ENCODE measurements at places on chromosomes 1 and 21. TPM values are rescaled to one million over a fixed set of nuclear protein-coding genes. Genes with fewer than 3 reads are reported as not detected.

DNA sequence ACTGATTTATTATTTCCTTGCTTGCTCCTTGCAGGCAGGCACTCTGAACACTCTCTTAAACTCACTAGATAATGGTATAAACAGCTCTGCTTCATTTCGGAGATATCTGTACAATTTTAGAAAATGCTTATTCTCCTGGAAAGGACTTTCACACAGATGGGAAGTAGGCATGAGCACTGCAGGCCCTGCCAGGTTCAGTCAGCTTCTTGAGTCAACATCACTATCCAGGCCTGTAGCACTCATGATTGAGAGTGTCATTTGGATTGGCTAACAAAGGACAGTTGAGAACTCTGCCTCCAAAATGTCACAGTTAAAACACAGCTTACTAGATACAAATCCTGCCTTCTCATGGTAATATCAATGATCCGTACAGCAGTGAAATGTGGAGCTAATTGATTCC lies 181.9 kb downstream of the CYYR1 start:
- no peak for DNase-seq

DNA sequence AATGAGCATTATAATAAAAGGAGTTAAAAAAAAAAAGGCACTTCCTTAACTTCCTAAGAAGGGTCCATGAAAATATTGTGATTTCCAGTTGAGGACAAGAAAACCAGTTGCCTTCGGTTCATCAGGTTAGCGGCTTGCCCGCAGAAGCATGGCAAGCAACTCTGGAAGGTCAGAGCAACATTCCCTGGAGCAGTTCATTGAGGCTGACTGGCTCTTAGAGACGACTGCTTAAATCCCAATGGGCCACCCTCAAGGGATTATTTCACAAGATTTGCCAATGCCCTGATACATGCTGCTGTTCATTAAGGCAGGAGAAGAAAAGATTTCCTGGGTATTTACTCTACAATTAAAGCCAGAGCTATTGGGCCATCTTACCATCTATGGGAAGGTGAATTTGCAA lies 29.0 kb upstream of the CASQ2 start:
- DNase-seq: no peak

DNA sequence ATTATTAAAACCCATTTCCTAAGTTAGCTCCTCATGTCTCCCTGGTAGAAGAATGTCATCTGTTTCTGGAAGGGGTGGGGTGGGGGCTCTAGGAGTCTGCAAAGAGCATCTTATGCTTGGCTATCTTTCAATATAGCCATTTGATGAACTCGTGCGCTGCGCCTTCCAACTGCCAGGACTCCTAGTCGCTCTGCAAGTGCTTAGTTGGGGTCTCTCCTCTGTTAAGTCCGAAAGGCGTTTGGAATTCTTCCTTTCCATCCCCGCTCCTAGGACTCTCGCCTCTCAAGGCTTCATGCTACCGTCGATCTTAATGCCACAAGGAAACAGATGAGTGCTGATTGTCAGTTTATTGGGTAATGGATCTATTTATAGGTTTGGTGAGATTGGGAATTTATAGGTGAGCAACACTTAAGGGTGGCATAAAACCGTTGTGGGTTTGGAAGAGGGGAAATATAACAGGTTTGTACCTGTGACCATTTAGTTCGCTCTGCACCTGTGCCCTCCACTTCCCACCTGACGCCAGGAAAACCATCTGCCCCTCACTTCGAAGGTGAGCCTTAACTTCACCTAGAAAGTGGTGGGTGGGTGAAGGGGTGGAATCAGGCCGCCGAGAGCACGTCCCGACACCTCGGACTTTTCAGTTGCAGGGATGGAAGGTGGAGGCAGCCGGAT lies 1.1 kb downstream of the KCNH1 start:
- DNase-seq: no peak

The SFPQ gene
- total RNA-seq: 234 TPM

The PCP4L1 gene
- total RNA-seq: not detected
